ENCODE measurements at places on chromosomes 16 and 17.

DNA sequence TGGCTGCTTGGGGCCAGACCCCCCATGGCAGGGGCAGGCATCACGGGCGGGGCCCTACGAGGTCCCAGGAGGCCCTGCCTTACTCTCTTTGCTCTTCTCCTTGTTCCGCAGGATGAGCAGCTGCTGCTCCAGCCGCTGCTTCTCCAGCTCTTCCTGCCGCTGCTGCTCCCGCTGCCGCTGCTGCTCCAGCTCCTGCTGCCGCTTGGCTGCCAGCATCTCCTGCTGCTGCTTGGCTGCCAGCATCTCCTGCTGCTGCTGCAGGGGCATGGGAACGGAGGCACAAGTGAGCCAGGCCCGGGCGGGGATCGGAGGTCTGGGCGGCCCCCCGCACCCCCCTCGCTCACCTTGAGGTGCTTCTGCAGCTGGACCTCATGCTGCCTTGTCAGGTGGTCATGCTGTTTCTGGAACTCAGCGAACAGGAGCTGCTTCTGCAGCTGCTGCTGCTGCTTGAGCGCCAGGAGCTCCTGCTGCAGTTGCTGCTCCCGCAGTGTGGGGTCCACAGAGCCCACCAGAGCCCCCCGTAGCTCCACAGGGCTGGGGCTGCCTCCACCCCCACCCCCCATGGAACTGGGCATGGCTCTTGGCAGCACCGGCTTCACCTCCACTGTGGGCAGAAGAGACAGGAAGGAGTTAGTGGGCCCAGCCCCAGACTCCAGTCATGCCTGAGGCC lies 22.8 kb downstream of the G6PC3 start:
- H3K27ac ChIP-seq, result no peak overlapping the region
- DNase-seq, result no peak
- no peaks in the 10 kb centered on the region for H3K27me3 ChIP-seq

DNA sequence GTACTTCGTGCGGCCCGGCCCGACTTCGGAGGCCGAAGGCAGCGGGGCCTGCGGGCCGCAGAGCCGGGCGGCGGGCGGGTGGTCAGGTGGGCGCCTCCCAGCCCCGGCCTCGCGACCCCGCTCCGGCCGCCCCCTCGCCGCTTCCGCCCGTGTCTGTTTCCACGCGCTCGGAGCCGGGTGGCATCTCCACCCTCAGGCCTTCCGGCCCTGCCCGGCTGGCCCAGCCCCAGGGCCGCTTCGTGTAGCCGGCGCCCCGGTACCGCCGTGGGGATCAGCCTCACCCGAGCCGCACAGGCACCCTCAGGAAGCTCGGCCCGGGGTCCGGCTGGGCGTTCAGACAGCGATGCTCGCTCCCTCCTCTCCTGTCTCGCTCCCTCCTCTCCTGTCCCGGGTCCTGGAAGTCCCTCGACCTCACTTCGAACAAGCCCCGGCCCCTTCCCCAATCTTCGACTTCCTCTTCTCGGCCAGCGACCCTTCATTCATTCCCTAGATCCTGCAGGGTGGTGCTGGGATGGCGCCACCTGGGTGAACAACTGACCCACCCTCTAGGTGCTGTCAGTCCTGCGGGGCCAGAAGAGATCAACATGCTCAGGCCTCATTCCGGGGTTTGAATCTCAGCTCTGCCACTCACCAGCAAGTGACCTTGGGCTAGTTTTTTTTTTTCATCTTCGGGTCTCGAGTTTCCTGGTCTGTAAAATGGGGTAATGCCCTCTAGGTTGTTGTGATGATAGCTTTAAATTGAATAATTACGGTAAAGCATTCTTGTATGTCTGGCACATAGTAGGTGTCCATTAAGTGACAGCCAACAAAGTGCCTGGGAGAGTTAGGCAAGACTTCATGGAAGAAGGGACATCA lies 610 bp downstream of the VPS4A start:
- H3K36me3 ChIP-seq, result no peaks in the 10 kb centered on the region
- H3K27me3 ChIP-seq, result no peaks in the 10 kb centered on the region
- H3K4me1 ChIP-seq, result peaks cover 30% of the 10 kb centered on the region
- peak overlapping the region; percentile 96 for H3K27ac ChIP-seq

- H3K36me3 ChIP-seq, result no peaks in the 10 kb centered on the region
- no peak for DNase-seq
- no peak overlapping the region for H3K4me3 ChIP-seq
- H3K27ac ChIP-seq, result no peak overlapping the region
- no peaks in the 10 kb centered on the region for H3K27me3 ChIP-seq
Observed at GRCh38 chr16:35533683-35534082, 2074.3 kb downstream of the TP53TG3F start.

DNA sequence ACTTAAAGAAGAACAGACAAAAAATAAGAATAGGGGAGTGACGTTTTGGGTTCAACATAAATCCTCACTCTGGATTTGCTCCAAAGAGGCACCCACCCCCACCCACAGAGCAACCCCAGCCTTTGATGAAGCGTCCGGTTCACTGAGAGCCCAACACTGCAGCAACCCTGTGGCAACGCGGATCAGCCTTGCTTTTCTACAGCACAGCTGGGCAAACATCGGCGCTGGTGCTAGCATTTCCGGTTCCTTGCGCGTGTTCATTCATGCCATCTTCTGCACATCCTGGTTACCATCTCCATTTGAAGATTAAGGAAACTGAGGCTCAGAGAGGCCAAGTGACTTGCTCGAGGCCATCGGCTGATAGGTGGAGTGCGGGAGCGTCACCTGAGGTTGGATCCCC lies 8.7 kb upstream of the GINS2 start:
- H3K27ac ChIP-seq, result no peak overlapping the region
- DNase-seq, result no peak
- H3K36me3 ChIP-seq, result no peaks in the 10 kb centered on the region
- H3K27me3 ChIP-seq, result peaks cover 17% of the 10 kb centered on the region
- H3K4me3 ChIP-seq, result no peak overlapping the region

DNA sequence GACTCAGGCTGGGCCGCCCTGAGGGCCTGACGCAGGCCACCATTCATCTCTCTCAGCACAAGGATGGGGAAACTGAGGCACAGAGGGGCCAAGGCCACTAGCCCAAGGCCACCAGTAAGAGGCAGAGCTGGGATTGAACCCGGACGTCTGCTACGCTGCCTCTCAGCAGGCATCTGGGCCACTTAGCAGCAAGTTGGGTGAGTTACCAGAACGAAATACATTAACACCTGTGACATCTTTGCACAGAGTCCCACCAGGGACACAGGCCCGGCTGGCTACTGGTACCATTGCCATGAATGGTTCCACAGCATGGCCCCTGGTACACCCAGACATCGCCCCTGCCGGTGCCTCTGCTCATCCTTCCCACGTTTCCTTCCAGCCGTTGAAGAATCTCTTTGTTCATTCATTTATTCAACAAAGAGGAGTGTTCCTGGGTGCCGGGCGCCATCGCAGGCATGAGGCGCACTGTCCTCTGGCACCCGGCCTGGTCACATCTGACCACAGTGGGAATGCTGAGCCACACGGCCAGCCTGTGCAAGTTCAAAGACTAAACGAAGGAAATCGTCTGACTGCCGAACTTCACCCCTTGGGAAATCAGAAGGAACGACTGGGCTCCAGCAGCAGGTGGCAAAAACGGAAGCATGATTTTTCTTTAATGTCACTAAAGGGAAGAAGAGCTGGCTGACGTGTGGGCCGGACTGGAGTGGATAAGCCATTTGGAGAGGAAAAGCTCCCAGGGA lies 7.4 kb upstream of the ZNF469 start:
- H3K4me1 ChIP-seq, result peaks cover 1% of the 10 kb centered on the region
- H3K4me3 ChIP-seq, result no peak overlapping the region
- no peaks in the 10 kb centered on the region for H3K27me3 ChIP-seq
- no peak overlapping the region for H3K27ac ChIP-seq
- H3K36me3 ChIP-seq, result no peaks in the 10 kb centered on the region
